NCI-H1930 (cell line): ENCODE measurements at places on chromosomes 5 and 9.

DNA sequence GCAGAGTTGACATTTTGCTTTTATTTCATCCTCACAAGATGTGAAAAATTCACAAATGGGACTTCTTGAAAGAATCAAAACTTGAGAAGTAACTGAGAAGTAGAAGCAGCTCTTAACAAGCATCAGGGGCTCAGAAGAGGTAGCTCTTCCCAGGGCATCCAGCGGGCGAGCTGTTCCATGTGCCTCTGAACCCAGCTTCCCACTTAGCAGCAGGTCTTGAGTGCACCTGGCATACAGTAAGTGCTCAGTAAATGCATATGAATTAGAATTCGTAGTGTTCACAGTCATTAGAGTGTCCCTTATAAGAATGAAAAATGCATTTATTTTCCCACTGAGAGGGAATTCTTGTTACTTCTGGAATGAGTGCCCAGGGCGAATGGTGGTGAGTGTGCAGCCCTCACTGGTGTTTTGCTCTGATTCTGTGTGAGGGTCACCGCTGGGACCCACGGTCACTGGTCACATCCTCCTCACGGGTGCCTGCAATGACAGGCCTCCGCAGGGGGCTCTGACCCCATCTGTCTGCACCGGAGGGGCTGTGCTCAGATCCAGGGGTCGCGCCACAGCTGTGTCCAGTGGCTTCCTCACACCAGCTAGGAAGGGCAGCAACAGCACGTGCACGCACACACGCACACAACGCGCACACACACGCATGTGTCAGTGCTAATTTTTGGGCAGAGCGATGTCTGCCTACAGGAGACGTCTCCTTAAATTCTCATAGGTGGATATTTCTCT, 26.9 kb downstream of the EXOC3 start:
- no peak for DNase-seq

- no peak for DNase-seq
These were observed 665 bp downstream of the SLC6A3 start for GRCh38 chr5:1444361-1445189.

DNA sequence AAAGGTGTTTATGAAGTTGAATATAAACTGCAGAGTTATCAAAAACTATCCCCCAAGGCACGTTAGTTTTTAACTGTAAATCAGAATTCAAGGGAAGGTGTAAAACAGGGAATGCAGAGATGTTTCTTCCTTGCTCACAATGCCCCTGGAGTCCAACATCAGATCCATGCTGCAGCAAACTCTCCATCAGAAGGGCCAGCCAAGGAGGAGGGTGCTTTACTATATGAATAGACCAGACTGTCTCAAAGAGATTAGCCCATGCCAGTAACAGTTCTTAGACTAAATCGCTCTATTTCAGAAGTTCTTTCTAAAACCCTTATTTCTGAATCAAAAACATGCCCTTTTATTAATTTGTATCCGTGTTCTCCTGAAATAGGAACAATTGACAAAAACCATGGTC, 362.8 kb upstream of the RPS23 start:
- no peak for DNase-seq

DNA sequence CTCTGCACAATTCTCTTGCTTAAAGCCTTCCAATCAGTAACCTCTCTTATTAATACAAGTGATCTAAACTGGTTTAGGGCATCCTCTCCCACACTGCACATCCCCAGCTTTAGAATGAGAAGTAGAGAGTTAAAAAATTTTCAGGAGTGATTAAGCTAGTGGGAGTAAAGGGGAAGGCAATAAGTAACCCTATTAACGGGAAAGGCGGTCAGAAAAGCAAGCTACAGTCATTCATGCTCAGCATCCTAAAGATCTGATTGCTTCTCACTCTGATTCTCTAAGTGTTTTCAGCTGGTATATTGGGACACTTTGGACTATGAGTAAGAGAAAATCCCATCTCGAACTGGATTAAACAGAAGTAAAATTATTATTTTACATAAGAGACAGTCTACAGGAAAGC, 15.8 kb downstream of the CDH6 start:
- DNase-seq, result no peak

DNA sequence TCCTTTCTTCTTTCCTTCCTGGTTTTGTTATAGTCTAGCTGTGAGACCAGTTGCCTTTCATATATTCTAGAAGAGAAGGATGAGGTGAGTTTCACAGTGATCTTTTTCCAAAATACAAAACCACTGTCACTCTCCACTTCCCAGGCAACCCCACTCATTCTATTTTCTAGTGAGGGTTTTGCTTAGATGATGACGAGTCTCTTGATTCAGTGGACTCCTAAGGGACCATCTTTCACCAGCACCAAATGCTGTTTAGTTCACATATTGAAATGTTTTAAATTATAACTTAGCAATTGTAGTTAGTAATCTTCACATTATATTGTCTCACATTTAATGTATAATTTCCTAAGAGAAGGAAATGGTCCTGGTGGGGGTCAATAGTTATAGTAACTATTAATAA, 25.2 kb downstream of the PIK3R1 start:
- no peak for DNase-seq

DNA sequence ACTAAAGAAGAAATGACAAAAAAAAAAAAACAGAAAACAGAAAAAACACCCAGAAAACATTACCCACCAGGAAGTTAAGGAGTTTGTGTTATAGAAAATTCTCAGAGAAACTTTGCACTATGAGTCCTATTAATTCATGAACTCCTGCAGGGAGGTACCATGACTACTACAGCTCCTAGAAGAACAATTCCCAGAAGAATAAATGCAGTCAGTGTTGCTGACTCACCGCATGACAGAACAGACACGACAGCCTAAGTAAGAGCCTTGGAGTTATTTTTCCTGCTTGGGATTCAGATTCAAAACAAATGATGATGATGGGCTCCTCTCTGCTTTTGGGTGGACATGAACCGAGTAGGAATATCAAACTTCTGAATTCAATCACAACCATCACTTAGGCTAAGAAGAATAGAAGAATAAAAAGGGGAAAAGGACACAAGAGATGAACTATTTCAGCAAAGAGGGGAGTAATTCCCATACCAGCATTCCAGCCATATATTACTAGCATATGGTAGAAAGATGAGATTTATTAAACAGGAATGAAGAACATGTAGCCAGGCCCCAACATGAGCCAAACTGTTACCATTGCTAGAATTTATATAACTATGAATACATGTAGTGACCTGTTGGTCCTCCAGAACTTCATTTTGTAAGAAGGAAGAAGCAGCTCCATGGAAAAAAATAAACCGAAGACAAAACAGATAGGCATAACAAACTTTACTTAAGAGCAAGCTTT, 209.6 kb upstream of the PDE4D start:
- DNase-seq, result no peak

GRCh38 chr5:132059043-132059695, 1.3 kb upstream of the IL3 start:
- no peak for DNase-seq

GRCh38 chr9:131379056-131379455, 14.8 kb upstream of the PRRC2B start:
- no peak for DNase-seq
